Activated T-cell treated with anti-CD3 and anti-CD28 coated beads, Interleukin-2, amount 50 U/mL, for 24 hours (primary cell): ENCODE measurements at places on chromosomes 1 and 21.

- H3K36me3 ChIP-seq: no peaks in the 10 kb centered on the region
- H3K27ac ChIP-seq: no peak overlapping the region
- peaks cover 3% of the 10 kb centered on the region for H3K4me1 ChIP-seq
- H3K27me3 ChIP-seq: peaks cover 4% of the 10 kb centered on the region
- DNase-seq: no peak
- no peak overlapping the region for H3K4me3 ChIP-seq
These were observed 445.0 kb downstream of the SETD4 start for GRCh38 chr21:35615325-35615724.

DNA sequence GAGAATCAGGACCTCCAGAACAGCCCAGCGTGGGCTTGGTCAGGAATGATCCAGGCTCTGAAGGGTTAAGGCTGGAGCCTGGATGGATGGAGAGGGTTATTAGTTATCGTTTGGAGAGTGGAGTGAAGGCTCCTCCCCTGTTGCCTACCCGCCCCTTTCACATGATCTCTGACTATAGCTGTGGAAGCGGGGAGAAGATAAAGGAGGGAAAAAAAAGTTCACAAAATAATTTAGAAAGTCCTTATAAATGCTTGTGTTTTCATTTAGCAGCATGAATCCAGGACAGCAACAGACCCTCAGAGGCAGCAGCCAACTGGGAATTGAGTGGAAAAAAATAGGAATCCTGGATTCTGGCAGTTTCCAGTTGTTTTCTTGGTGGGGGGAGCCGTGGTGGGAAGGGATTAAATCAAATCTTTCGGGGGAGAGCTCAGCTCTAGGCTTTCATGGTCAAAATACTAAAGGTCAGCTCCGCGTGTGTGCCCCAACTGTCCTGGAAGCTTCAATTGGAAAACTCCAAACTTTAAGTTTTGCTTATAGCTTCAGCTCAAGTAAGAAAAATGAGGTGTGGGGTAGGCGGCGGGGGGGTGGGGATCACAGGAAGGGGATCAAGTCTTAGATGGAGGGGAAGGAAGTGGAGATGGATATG, 595 bp upstream of the DDR2 start:
- peaks cover 5% of the 10 kb centered on the region for H3K27me3 ChIP-seq
- no peak overlapping the region for H3K27ac ChIP-seq
- no peaks in the 10 kb centered on the region for H3K36me3 ChIP-seq
- peaks cover 4% of the 10 kb centered on the region for H3K4me1 ChIP-seq
- no peak for DNase-seq
- no peak overlapping the region for H3K4me3 ChIP-seq

GRCh38 chr1:171712341-171712740, 29.5 kb downstream of the VAMP4 start:
- H3K27me3 ChIP-seq: no peaks in the 10 kb centered on the region

GRCh38 chr1:27542463-27543273, 52.7 kb upstream of the WASF2 start:
- H3K4me1 ChIP-seq: peaks cover 19% of the 10 kb centered on the region
- H3K27ac ChIP-seq: peak overlapping the region; percentile 61
- no peaks in the 10 kb centered on the region for H3K27me3 ChIP-seq
- no peak overlapping the region for H3K4me3 ChIP-seq

DNA sequence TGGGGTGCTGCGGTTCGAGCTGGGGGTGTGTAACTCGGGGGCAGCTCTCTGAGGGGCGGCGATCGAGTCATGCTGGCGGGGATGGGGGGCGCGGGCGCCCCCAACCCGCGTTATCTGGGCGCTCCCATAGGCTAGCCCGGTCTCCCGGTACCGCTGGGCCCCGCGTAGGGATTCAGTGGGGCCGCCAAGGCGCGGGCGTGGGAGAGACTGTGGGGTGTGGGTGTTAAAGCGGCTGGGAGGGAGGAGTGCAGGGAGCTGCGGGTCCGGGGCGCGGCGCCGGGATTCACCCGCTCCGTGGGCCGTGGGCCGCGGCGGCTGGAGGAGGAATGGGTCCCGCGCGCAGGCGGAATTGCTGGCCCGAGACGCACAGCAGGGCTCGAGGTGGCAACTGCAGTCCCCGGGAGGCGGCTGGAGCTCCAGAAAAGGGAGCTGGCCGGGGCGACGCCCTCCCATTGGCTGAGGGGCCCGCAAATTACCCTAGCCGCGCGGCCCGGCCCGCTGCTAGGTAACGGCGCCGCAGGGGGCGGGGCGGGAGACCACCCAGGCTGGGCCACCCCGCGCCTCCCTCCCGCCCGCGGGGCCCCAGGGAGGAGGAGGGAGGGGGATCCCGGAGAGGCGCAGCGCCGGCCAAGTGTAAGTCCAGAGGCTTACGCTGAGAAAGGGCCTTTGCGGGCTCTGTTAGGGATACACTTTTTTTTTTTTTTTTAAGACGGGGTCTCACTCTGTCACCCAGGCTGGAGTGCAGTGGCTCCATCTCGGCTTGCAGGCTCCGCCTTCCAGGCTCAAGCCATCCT, at the start of gene PTCH2:
Gene PTCH2 (minus strand): TSS at position 392 of the 794 bp plus-strand sequence. CDS start 321 bp downstream, at position 71.
- peaks cover 26% of the 10 kb centered on the region for H3K27me3 ChIP-seq
- H3K4me3 ChIP-seq: peak within 1 kb of the TSS; percentile 42
- peaks cover 9% of the 10 kb centered on the region for H3K4me1 ChIP-seq
- H3K36me3 ChIP-seq: peaks cover 14% of the 10 kb centered on the region
- H3K27ac ChIP-seq: peak within 1 kb of the TSS; percentile 29
- DNase-seq: peak; percentile 53

DNA sequence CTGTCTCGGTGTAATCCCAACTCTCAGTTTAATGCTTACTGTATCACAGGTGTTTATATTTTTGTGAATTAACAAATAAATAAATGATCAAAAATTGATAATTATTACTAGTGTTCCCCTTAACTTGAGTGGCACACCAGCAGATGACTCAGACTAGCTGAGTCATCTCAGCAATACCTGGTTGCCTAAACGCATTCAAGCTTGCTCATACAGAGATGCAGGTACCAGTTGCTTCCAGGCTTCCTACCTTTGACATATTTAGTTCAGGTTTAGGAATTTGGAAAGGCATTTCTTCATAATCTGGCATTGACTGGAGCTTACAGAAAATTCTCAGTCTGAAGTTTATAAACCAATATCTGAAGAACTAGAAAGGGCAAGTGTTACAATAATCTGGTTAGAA, 78.9 kb upstream of the LMO4 start:
- no peaks in the 10 kb centered on the region for H3K36me3 ChIP-seq
- no peaks in the 10 kb centered on the region for H3K4me1 ChIP-seq
- H3K4me3 ChIP-seq: no peak overlapping the region
- no peak overlapping the region for H3K27ac ChIP-seq
- peaks cover 49% of the 10 kb centered on the region for H3K27me3 ChIP-seq
- DNase-seq: no peak

- no peaks in the 10 kb centered on the region for H3K36me3 ChIP-seq
- no peaks in the 10 kb centered on the region for H3K4me1 ChIP-seq
- H3K4me3 ChIP-seq: no peak overlapping the region
- DNase-seq: no peak
- peaks cover 11% of the 10 kb centered on the region for H3K27me3 ChIP-seq
These were observed 115.0 kb downstream of the TTLL7 start for GRCh38 chr1:83883979-83884378.

DNA sequence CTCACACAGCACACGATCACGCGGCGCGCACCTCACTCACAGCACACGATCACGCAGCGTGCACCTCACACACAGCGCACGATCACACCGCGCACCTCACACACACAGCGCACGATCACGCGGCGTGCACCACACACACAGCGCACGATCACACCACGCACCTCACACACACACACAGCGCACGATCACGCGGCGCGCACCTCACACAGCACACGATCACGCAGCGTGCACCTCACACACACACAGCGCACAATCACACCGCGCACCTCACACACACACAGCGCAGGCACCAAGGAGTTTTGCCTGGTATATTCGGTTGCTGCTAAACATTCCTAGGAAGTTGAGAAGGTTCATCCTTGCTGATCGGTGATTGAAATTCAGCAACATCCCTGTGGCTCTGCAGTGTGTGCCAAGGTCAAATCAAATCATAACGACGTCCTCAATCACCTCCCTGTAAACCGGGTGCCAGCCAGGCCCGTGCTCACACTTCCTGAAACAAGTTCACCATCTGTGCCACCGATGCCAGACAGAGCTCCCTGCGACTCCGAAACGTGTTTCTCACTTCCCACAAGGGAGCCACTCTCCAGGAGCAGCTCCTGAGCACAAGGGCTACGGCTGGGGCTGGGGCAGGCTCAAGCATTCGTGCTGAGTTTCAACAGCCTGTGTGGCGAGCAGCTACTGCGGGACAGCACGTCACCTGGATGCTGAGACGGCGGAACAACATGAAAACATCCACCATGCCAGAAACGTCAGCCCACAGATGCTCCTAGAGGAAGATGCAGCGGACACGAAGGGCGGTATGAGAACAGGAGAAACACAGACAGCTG, 30.2 kb downstream of the WDR4 start:
- H3K27me3 ChIP-seq: no peaks in the 10 kb centered on the region
- H3K27ac ChIP-seq: peak overlapping the region; percentile 27
- no peak overlapping the region for H3K4me3 ChIP-seq
- DNase-seq: no peak
- H3K36me3 ChIP-seq: peaks cover 98% of the 10 kb centered on the region

DNA sequence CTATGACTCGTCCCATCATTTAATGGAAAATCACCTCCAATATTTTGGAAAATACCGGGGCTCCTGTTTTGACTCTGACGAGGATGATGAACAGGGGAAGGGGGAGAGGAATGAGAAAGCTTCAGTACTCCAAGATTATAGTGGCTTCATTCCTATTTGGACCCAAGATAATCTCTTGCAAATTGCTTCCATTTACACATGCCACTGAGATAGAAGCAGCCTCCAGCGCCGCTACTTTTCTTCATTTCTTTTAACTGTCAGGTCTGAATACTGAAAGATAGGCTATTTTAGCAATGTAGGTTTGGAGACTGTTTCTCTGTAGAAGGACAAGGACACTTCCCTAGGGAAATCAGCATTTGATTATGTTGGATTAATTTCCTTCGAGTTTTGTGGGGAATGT, 565 bp upstream of the GRIK1 start:
- H3K27ac ChIP-seq: no peak overlapping the region
- no peak overlapping the region for H3K4me3 ChIP-seq
- H3K36me3 ChIP-seq: no peaks in the 10 kb centered on the region
- peaks cover 52% of the 10 kb centered on the region for H3K27me3 ChIP-seq
- no peak for DNase-seq

- DNase-seq: no peak
- peak overlapping the region; percentile 4 for H3K27ac ChIP-seq
- H3K4me1 ChIP-seq: peaks cover 73% of the 10 kb centered on the region
- no peaks in the 10 kb centered on the region for H3K27me3 ChIP-seq
- no peaks in the 10 kb centered on the region for H3K36me3 ChIP-seq
These were observed 8.4 kb downstream of the RORC start for GRCh38 chr1:151823175-151823574.

DNA sequence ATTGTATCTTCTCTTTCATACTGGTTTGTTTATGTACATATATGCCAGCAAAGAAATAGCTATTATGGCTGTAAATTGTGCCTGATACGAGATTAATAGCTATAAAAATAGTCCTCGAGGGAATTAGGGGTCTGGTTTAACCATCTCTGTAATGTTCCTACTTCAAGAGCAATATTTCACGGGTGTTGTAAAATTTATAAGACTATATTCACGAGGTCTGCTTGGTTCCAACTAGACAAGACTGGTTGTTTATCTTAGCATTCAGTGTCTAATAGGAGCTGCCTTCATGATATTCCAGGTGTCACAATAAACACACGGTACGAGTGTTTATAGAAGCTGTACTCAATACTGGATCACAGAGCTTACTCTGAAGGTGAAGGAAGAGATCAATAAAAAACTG, 389.9 kb downstream of the SIPA1L2 start:
- H3K36me3 ChIP-seq: no peaks in the 10 kb centered on the region
- no peak overlapping the region for H3K4me3 ChIP-seq
- no peaks in the 10 kb centered on the region for H3K4me1 ChIP-seq
- no peak for DNase-seq

DNA sequence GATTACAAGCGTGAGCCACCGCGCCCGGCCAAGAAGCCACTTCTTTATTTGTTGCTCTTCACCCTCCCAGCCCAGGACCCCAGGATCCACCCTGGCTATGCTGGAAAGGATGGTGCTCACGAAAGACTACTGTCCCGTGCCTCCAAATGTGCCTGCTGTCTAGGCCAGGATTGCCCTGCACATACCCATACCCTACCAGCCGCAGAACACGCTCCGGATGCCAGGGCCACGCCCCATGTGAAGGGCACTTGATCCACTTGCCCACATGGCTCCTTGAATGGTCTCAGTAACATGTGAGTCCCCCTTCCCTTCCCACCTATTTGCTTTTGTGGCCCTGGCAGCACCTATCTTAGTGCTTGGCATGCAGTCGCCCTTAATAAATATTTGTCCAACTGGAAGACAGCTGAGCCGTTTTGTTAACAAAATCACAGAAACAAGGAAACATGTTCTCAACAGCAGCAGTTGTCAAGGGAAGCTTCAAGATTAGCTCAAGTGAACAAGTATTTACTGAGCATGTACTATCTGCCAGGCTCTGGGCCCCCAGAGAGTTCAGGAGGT, 13.8 kb upstream of the UBXN10 start:
- H3K27me3 ChIP-seq: no peaks in the 10 kb centered on the region
- DNase-seq: no peak
- no peak overlapping the region for H3K27ac ChIP-seq
- H3K4me3 ChIP-seq: no peak overlapping the region
- H3K36me3 ChIP-seq: no peaks in the 10 kb centered on the region

- no peak overlapping the region for H3K4me3 ChIP-seq
- peaks cover 47% of the 10 kb centered on the region for H3K4me1 ChIP-seq
- H3K27ac ChIP-seq: no peak overlapping the region
These were observed 91.6 kb downstream of the ASH1L start for GRCh38 chr1:155471026-155471425.

DNA sequence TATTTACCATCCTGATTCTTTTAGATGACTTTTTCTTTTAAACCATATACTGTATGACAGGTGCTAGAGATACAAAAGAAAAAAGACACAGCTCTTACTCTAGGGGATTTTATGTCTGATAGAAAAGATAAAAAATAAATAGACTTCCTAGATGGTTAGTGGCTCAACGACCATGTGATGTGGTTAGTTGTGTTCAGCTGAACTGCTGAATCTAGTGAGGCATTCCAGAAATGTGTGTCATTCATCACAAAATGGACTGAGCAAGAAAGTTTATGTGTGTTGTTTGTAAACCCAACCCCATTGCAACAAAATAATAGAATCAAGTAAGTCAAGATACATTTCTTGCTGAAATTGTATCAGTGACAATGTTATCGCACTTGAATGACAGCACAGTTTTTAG, 205.8 kb upstream of the LYPLAL1 start:
- no peak overlapping the region for H3K4me3 ChIP-seq
- H3K36me3 ChIP-seq: no peaks in the 10 kb centered on the region
- no peaks in the 10 kb centered on the region for H3K4me1 ChIP-seq
- H3K27ac ChIP-seq: no peak overlapping the region
- no peak for DNase-seq

DNA sequence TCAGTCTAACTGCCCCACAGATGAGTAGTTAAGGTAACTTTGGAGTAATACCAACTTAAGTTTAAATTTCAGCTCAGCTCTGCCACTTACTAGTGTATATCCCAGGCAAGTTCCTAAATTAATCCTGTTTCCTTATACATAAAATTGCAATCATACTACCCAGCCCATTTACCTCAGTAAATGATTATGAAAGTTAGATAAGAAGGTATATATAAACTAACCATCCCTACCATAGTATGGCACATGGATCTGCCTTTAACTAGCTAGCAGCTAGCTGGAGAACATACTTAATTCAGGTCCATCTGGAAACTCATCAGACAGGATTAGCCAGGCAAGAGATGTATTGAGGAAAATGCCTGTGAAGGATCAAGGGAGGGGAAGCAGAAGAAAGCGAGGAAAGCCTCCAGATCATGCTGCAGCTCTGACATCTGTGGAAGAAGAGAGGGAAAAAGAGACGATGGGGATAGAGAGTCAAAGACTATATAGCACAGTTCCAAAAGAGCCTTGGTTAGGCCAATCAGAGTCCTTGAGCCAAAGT, 8.0 kb upstream of the JAK1 start:
- no peak overlapping the region for H3K27ac ChIP-seq
- H3K27me3 ChIP-seq: no peaks in the 10 kb centered on the region
- no peaks in the 10 kb centered on the region for H3K36me3 ChIP-seq
- peaks cover 2% of the 10 kb centered on the region for H3K4me1 ChIP-seq
- no peak for DNase-seq
- H3K4me3 ChIP-seq: no peak overlapping the region
